SK-N-SH treated with all-trans-retinoic acid at 6 μM for 48 hours (cell line): ENCODE measurements at places on chromosomes 12 and 14.
A peak's percentile ranks its signal among the peaks of the same experiment; 100 is the strongest.

- no peak for ATAC-seq
Measured at GRCh38 chr14:31283153-31283552, 75.6 kb upstream of the HECTD1 start.

DNA sequence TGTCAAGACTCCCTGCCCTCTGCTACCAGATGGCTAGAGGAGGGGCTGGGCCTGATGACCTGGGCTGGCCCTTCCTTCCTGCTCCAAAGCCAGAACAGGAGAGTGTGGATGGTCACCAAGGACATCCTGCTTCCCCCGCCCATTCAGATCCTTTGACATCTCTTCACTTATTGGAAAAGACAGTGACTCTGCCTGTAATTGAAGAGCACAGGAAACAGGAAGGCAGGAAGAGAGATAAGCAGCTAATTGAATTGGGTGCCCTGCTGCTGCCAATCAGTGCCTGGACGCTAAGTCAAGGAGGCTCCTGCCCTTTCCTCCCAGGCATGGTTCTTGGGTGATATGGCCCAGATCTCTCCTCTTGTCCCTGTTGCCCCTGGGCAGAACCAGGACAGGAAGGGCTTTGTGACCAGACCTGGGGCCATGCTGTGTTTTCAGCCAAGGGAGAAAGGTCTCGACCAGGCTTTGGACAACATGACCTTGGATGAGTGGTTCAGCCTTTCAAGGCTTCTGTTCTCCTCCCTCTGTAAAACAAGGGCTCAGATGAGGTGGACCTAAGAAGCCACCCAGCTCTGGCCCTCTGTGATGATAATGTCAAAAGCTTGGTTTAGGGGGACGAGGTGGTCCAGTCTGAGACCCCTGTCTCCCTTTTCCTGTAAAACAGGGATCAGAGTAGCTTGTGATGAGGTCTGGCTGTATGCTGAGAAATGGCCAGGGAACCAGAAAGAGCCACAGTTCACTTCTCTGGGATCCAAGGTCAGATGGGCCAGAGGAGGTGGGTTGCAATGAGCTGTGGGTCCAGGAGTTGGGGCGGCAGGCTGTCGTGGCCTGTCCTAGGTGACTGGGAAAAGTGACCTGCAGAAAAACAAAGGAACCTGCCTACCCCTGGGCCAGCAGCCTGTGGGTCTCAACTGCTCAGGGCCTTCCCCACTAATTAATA is 38.8 kb downstream of the FAM222A start:
- peak; percentile 80 for ATAC-seq

- ATAC-seq, result no peak; the same call in 2 of the 3 replicates
Measured at GRCh38 chr12:120092551-120093335, 23.8 kb downstream of the RAB35 start.

GRCh38 chr12:67855103-67855502 is 134.1 kb upstream of the IFNG-AS1 start:
- no peak for ATAC-seq

GRCh38 chr12:101599771-101600484 is 5.2 kb downstream of the MYBPC1 start:
- ATAC-seq, result no peak
